ENCODE measurements at places on chromosomes 4 and X. TPM values are rescaled to one million over a fixed set of nuclear protein-coding genes. Genes with fewer than 3 reads are reported as not detected.

- no peak for DNase-seq
Measured at GRCh38 chrX:123337886-123338639, 154.0 kb downstream of the GRIA3 start.

- no peak for DNase-seq
Measured at GRCh38 chrX:39214387-39215126, 413.3 kb downstream of the MID1IP1 start.

The GAGE2A gene
- not detected for total RNA-seq

DNA sequence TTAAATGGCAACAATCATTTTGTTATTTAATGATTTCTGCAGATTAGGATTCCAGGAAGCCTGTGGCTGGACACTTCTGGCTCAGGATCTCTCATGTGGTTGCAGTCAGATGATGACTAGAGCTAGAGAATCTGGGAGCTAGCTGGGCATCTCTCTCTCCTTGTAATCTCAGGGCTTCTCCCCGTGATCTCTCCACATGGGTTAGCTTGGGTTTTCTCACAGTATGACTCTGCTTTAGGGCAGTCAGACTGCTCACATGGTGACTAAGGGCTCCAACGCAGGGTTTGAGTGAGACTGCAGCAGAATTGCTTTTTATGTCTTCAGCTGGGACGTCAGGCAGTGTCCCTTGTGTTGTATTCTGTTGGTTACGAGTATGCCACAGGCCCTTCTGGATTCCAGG, 361.4 kb downstream of the CBLL2 start:
- no peak for DNase-seq

The DCAF4L1 gene
- 0.21 TPM for total RNA-seq

DNA sequence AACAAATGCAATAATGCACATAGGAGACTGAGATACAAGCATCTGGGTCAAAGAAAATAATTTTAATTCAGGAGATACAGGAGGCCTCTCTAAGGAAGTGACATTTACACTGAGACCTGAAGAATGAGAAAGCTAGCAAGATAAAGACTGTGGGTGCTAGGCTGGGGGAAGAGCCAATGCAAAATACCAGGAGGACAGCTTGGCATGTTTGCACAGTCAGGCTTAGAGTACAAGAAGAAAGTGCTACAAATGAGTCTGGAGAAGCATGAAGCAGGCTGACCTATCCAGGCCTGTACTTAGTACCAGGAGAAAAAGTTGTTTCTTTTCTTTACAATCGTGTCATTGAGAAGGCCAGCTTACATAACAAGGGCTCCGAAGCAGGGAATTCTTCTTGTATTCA, 56.9 kb downstream of the GABRB1 start:
- DNase-seq = no peak

All from activated CD4-positive, alpha-beta T cell treated with anti-CD3 and anti-CD28 coated beads, Interleukin-2, amount 10 ng/mL, durations not matched to agents 24 days and 14 days (primary cell).